Esophagus muscularis mucosa (tissue), 4 donors: ENCODE measurements at places on chromosomes 3 and 15. TPM values are rescaled to one million over a fixed set of nuclear protein-coding genes. Genes with fewer than 3 reads are reported as not detected.

GRCh38 chr3:156161172-156161571, 40.8 kb downstream of the KCNAB1 start:
- no peaks in the 10 kb centered on the region for H3K4me1 ChIP-seq
- peak; percentile 72 for DNase-seq
- no peaks in the 10 kb centered on the region for H3K36me3 ChIP-seq
- H3K27me3 ChIP-seq, result no peaks in the 10 kb centered on the region
- H3K27ac ChIP-seq, result no peak overlapping the region
- H3K4me3 ChIP-seq, result no peak overlapping the region

- H3K36me3 ChIP-seq, result no peaks in the 10 kb centered on the region
- no peaks in the 10 kb centered on the region for H3K27me3 ChIP-seq
- no peaks in the 10 kb centered on the region for H3K4me1 ChIP-seq
- H3K4me3 ChIP-seq, result no peak overlapping the region
- H3K27ac ChIP-seq, result no peak overlapping the region
These were observed 167.6 kb downstream of the ALDH1A2 start for GRCh38 chr15:57897870-57898269.

DNA sequence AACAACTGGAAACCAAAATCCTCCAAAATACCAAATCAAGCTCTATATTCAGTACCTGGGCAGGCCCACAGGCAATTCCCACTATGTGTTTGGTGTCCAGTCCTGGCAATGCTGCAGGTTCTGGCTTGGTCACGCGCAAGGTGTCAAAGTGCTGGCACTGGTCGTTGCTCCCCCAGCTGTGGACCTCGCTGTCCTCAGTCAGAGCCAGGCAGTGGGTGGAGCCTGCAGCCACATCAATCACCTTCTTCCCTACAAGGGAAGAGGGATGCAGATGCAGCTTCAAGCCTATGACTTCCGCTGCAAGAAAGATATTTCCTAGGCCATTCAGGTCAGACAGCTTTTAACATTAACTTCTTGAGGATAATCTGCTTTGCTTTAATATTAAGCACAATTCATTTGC, 61.3 kb downstream of the HERC2 start:
- H3K27ac ChIP-seq, result no peak overlapping the region
- no peaks in the 10 kb centered on the region for H3K27me3 ChIP-seq

GRCh38 chr3:13012221-13012691, 61.0 kb downstream of the IQSEC1 start:
- H3K4me3 ChIP-seq, result no peak overlapping the region
- H3K27me3 ChIP-seq, result no peaks in the 10 kb centered on the region
- no peaks in the 10 kb centered on the region for H3K36me3 ChIP-seq
- H3K27ac ChIP-seq, result peak overlapping the region; percentile 12
- no peak for DNase-seq

DNA sequence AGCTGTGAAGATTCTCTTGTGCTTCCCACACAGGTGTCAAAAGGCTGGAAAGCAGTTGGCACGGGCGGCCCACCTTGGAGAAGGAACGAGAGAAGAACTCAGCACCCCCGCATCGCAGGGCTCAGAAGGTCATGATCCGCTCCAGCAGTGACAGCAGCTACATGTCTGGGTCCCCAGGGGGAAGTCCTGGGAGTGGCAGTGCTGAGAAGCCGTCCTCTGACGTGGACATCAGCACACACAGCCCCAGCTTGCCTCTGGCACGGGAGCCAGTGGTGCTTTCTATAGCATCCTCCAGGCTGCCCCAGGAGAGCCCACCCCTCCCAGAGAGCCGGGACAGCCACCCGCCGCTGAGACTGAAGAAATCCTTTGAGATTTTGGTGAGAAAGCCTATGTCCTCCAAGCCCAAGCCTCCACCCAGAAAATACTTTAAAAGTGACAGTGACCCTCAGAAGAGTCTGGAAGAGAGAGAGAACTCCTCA, 31.4 kb downstream of the STARD5 start:
- no peaks in the 10 kb centered on the region for H3K36me3 ChIP-seq
- H3K27ac ChIP-seq, result no peak overlapping the region
- no peaks in the 10 kb centered on the region for H3K27me3 ChIP-seq
- DNase-seq, result no peak
- H3K4me1 ChIP-seq, result peaks cover 21% of the 10 kb centered on the region

- H3K27me3 ChIP-seq, result no peaks in the 10 kb centered on the region
- no peaks in the 10 kb centered on the region for H3K4me1 ChIP-seq
- no peak overlapping the region for H3K27ac ChIP-seq
- no peak for DNase-seq
- no peak overlapping the region for H3K4me3 ChIP-seq
- peaks cover 45% of the 10 kb centered on the region for H3K36me3 ChIP-seq
These were observed 36.2 kb downstream of the AP4E1 start for GRCh38 chr15:50944672-50945071.

- no peaks in the 10 kb centered on the region for H3K27me3 ChIP-seq
- no peaks in the 10 kb centered on the region for H3K36me3 ChIP-seq
- no peaks in the 10 kb centered on the region for H3K4me1 ChIP-seq
- DNase-seq, result no peak
- no peak overlapping the region for H3K4me3 ChIP-seq
These were observed 1001.9 kb downstream of the ROBO1 start for GRCh38 chr3:78765671-78766485.

DNA sequence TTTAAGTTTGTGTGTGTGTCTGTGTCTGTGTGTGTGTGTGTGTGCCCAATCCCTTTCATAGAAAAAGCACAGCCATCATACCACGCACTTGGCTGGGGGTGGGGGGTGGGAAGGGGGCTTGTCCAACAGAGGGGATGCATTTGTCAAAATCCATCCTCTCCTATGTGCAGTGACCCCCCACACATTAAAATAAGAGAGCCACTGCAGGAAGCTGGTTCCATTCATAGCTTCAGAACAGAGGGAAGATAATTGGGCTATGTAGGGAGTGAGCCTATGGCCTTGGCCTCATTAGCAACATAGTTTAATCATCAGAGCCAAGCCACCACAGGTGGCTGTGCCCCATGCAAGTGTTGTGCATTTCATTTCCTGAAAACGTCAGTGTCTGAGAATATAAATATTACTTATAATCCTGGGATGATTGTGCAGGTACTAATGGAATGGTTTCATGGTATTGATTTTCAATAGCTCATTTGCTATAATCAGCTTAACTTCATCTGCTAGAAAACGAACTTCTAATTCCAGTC, 330.8 kb downstream of the CNTN6 start:
- no peaks in the 10 kb centered on the region for H3K4me1 ChIP-seq
- H3K36me3 ChIP-seq, result no peaks in the 10 kb centered on the region
- DNase-seq, result no peak
- no peak overlapping the region for H3K27ac ChIP-seq
- no peak overlapping the region for H3K4me3 ChIP-seq

DNA sequence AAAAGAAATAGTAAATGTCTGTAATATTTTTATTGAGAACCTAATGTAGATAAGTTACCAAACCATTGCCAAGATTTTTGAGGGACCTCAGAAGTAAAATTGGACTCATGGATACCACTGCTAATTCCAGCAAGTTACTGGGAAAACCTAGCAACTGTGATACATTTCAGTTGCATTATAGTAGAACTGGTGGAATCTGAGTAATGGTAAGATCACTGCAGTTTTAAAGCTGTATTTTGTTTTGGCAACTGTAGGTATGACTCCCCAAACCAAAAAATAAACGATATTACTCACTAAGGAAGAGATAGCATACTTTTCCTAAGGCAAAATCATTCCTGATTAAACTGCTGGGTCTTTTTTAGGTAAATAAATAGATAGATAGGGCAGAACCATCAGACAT, 54.0 kb downstream of the ARMC8 start:
- H3K27me3 ChIP-seq, result no peaks in the 10 kb centered on the region
- H3K4me1 ChIP-seq, result no peaks in the 10 kb centered on the region
- no peak overlapping the region for H3K4me3 ChIP-seq
- no peak for DNase-seq

DNA sequence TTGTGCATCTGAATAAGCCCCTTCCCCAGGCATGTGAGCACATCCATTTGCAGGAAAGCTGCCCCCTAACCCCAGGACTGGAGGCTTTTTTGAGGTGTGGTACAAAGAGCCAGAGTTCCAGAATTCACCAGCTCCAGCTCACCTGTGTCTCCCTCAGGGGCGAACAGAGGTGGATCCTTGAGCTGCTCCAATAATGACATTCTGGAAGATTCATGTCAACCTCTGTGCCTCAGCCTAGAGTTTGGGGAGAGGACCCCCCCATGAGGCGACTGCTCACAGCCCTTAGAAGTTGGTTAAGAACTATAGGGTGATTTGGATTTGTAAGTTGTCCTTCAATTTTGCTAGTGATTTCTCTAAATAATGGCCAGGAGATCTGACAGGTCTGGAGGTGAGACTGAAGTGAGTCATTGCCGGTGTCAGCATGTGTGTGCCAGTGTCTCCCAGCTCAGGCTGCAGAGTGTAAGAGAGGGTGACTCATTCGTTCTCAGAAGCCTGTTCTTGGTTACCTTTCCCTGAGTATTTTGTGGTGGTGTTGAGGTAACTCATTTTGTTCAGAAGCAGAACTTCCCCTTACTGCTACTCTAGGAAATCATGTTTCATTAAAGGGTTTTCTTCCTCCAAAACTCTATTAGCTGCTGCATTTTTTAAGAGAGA, 136.9 kb upstream of the TOPAZ1 start:
- no peaks in the 10 kb centered on the region for H3K36me3 ChIP-seq
- peaks cover 13% of the 10 kb centered on the region for H3K4me1 ChIP-seq
- peak; percentile 64 for DNase-seq
- no peak overlapping the region for H3K4me3 ChIP-seq
- H3K27me3 ChIP-seq, result no peaks in the 10 kb centered on the region
- H3K27ac ChIP-seq, result no peak overlapping the region

- no peaks in the 10 kb centered on the region for H3K27me3 ChIP-seq
- H3K4me3 ChIP-seq, result no peak overlapping the region
- H3K36me3 ChIP-seq, result no peaks in the 10 kb centered on the region
- H3K4me1 ChIP-seq, result no peaks in the 10 kb centered on the region
- H3K27ac ChIP-seq, result no peak overlapping the region
These were observed 253.2 kb upstream of the LRTM1 start for GRCh38 chr3:55180936-55181535.

GRCh38 chr3:71264840-71265239, 318.7 kb downstream of the FOXP1 start:
- no peaks in the 10 kb centered on the region for H3K27me3 ChIP-seq
- peaks cover 18% of the 10 kb centered on the region for H3K4me1 ChIP-seq
- no peak overlapping the region for H3K27ac ChIP-seq
- H3K4me3 ChIP-seq, result no peak overlapping the region

DNA sequence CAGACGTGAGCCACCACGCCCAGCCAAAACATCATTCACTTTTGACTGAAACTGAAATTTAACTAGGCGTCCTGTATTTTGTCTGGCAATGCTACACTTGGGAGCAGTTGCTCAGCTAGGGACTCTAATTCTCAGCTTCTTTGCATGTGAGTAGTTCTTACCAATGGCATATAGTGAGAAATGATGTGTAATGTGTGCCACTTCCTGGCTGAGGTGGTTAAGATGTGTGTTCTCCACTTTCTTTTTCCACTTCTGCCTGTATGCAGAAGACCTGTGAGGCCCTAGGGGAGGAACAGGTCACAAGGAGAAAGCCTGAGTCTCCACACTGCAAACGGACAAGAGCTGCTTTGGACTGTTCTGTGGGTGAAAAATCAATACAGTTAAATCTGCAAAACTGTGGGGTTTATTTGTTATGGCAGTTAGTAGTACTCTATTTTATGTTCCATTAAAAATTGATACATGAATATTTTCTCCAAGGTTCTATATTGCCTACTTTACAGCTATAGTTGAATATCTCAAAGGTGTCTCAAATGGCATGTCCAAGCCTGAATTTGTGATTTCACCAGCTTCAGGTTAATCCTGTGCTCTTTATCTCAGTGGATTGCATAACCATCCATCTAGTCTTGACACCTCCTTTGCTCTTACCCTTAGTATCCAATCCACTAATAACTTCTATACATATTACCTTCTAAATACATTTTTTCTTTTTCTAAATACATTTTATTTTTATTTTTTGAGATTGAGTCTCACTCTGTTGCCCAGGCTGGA, 59.3 kb downstream of the NR1D2 start:
- H3K27me3 ChIP-seq, result no peaks in the 10 kb centered on the region
- H3K4me1 ChIP-seq, result no peaks in the 10 kb centered on the region
- H3K27ac ChIP-seq, result no peak overlapping the region
- H3K36me3 ChIP-seq, result no peaks in the 10 kb centered on the region
- DNase-seq, result peak; percentile 19

GRCh38 chr3:120689395-120689794, 7.4 kb upstream of the HGD start:
- no peaks in the 10 kb centered on the region for H3K27me3 ChIP-seq
- DNase-seq, result no peak
- H3K4me1 ChIP-seq, result peaks cover 5% of the 10 kb centered on the region
- H3K4me3 ChIP-seq, result no peak overlapping the region
- no peak overlapping the region for H3K27ac ChIP-seq

- no peaks in the 10 kb centered on the region for H3K36me3 ChIP-seq
- no peak overlapping the region for H3K27ac ChIP-seq
- H3K4me3 ChIP-seq, result no peak overlapping the region
- H3K4me1 ChIP-seq, result no peaks in the 10 kb centered on the region
These were observed 291.2 kb upstream of the STT3B start for GRCh38 chr3:31241533-31241932.

- peaks cover 13% of the 10 kb centered on the region for H3K4me1 ChIP-seq
- no peaks in the 10 kb centered on the region for H3K36me3 ChIP-seq
- H3K27me3 ChIP-seq, result no peaks in the 10 kb centered on the region
- no peak overlapping the region for H3K27ac ChIP-seq
These were observed 10.7 kb upstream of the ANXA2 start for GRCh38 chr15:60408463-60408981.

DNA sequence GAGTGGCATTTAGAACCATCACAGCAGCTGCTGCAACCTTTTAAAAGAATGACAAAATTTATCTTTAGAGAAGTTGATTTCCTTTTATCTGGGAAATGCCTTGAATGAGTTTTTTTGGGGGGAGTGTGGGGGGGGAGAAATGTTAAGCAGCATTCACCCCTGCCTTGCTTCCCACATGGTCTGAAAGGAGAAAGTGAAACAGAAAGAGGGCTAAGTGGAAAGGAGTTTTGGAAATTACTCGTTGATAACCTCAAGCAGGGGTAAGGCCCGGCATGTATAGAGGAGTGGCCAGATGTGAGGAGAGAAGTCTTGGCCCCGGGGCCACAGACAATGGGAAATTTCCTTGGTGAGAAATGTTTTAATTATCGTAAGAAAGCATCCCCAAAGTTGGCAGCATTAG, 23.5 kb downstream of the B3GALNT1 start:
- H3K4me3 ChIP-seq, result no peak overlapping the region
- no peaks in the 10 kb centered on the region for H3K4me1 ChIP-seq
- DNase-seq, result no peak
- peaks cover 7% of the 10 kb centered on the region for H3K36me3 ChIP-seq
- no peaks in the 10 kb centered on the region for H3K27me3 ChIP-seq

DNA sequence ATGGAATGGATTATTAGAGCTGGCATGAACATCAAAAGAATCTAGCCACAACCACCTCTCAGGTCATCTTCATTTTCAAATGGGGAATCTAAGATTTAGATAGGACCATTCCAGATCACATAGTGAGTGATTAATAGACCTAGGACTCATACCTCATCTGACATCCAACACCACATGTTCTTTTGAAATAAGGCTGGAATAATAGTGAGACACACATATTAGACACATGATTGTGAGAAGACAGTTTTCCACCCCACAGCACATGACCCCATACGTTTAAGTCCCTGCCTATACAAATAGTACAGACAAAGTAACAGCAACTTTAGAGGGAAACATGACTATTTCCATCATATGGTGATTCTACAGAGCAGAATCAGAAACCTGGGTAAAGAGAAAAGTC, 344.7 kb upstream of the TPRG1 start:
- H3K4me3 ChIP-seq, result no peak overlapping the region
- no peaks in the 10 kb centered on the region for H3K27me3 ChIP-seq
- peak overlapping the region; percentile 5 for H3K27ac ChIP-seq
- DNase-seq, result no peak
- peaks cover 78% of the 10 kb centered on the region for H3K4me1 ChIP-seq

ARNT2 gene
- total RNA-seq, result 9.0 TPM

PRKAR2A gene
- total RNA-seq, result 43.3 TPM

CTXN2 gene
- not detected for total RNA-seq

LRRC34 gene
- total RNA-seq, result 2.2 TPM

CNTN4 gene
- total RNA-seq, result 10.6 TPM

DBR1 gene
- total RNA-seq, result 12.5 TPM

SLC9C1 gene
- total RNA-seq, result not detected

BCL6 gene
- 161 TPM for total RNA-seq

KCNAB1 gene
- total RNA-seq, result 5.9 TPM
